Kidney epithelial cell (primary cell): ENCODE measurements at places on chromosomes 16 and 17.

GRCh38 chr16:66696669-66697630 lies at the start of gene CMTM4:
TSS of gene CMTM4 (minus strand) at chr16:66696743. CDS start at chr16:66696525, 218 bp downstream.
- no peak for DNase-seq

DNA sequence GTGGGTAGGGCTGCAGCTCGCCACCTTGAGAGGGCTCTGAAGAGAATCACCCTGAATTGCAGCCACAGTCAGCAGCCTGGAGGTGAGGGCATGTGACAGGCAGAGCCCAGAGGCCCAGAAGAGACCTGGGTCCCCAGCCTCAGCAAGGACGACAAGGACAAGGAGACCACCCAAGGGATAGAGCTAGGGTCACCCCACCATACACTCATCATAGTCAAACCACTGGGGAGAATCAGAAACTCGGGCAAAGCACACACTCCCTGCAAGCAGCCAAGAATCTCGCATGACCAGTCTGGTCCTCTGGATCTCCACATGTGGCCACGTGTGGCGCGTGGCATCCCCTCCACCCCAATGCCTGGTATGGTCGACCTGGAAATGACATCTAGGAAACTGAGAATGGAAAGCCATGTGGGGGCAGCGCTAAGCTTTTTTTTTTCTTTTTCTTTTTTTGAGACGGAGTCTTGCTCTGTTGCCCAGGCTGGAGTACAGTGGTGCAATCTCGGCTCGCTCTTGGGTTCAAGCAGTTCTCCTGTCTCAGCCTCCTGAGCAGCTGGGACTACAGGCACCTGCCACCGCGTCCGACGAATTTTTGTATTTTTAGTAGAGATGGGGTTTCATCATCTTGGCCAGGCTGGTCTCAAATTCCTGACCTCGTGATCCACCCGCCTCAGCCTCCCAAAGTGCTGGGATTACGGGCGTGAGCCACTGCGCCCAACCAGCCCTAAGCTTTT lies 4.6 kb upstream of the SPHK1 start:
- no peak for DNase-seq

DNA sequence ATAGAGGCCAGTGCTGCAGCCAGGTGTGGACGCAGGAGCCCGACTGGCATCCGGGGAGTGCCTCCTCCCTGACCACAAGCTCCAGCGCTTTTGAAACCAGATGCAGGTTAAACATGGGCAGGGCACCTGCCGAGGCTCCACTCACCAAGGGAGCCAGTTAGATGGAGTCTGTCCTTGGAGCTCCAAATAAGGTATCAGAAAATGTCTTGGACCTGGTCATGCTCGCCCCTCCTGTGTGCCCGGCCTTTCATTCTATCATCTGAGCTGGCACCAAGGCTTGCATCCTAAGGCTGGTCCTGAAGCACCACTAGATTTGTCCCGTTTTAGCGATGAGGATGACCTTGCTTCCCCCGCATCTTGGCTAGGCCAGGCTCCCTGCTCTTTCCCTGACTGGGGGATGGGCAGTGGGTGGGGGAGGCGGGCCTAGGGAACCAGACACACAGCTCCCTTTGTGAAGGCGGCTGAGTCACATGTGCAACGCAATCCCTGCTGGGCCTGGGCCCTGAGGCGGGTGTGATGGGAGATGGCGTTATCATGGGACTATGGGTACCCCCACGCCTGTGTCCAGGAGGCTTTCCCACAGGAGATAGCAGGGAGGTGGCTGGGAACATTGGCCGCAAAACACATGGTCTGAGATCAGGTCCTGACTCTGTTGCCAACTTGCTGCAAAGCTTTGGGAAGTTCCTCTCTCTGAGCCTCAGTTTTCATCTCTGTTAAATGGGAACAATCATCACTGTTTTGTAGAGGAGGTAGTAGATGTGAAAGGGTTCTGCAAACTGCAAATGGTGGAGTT lies 5.0 kb upstream of the ADGRG1 start:
- DNase-seq: no peak

DNA sequence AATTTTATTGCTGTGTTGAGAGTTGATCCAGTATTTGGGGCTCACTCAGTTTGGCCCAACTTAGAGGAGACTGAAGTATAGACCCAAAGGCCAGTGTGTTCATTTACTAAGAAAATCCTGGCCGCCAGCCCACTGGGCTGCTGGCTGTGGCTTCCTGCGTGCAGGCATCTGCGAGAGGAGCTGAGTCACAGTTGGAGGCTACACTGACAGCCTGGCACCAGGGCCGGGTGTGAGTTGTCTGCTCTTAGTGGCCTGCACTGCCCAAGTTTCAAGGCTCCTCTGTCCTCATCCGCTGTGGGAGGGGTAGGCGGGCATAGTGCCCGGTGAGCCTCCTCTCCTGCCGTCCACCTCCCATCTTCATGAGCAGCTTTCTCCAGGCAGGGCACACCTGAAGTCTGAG lies 54.2 kb downstream of the PLD6 start:
- DNase-seq: peak; percentile 72

- no peak for DNase-seq
Observed at GRCh38 chr16:21526923-21527807, 72.2 kb upstream of the METTL9 start.

DNA sequence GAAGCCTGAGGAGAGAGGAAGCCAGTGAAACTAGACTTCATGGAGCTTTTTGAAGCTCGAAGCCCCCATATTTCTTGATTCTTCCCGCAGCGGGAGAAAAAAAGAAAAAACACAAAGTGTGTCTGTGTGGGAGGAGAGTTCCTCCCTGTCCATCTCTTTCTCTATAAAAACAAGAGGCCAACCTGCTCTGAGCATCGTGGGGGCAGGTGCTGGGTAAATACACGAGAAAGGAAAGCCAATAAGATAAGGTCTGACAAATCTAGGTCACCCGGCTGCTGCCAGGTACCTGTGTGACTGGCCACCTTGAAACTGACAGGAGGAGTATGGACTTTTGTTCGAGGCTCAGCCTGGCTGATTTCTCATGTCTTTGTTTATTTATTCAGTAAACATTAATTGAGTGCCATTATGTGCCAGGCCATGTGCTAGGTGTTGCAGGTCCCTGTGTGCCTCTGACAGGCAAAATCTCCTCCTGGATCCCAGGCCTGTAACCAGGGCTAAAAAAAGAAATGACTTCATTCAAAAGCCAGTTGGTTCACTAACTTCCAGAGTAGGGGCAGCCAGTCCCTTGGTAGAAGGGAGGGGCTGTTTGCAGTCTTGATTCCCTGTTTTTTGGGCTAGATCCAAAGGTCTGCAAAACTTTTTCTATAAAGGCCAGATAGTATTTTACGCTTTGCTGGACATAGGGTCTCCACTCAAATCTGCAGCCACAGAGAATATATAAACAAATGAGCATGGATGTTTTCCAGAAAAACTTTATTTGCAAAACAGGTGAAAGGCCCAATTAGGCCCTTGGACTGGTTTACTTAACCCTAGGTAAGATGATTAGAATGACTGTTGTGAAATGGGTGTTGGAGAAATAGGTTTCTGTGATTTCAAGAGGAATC lies 35.6 kb downstream of the YPEL2 start:
- no peak for DNase-seq

DNA sequence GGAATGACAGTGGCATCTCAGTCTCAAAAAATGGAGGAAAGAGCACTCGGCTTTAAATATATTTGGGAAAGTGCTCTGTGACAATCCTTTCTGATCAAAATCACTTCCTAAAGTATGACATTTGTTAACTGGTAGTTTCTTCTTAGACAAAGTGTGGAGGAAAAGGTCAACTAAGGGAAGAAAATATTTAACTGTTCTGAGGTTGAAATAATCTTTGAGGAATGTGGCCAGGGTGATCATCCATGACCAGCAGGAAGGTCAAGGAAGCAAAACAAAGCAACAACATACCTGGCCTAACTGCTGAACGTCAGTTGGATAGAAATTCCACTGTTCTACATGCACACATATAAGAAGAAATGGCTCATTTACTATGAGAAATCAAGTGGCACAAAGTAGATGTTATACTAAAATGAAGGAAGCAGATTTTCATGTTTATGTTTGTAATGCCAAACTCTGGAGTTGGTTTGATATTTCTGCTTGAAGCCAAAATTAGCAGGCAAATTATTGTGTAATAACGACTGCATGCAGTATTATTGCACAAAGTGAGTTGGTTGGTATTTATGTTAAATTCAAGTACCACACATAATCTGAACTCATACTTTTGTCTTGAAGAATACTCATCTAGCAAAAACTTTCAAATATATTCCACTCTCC lies 87.3 kb upstream of the CORO6 start:
- DNase-seq: no peak
